ENCODE measurements at places on chromosomes 1 and 21. TPM values are rescaled to one million over a fixed set of nuclear protein-coding genes. Genes with fewer than 3 reads are reported as not detected.
A peak's percentile ranks its signal among the peaks of the same experiment; 100 is the strongest.

Gene OR2M3
- total RNA-seq: 0.06 TPM

Gene B3GALT2
- total RNA-seq: 3.5 TPM

DNA sequence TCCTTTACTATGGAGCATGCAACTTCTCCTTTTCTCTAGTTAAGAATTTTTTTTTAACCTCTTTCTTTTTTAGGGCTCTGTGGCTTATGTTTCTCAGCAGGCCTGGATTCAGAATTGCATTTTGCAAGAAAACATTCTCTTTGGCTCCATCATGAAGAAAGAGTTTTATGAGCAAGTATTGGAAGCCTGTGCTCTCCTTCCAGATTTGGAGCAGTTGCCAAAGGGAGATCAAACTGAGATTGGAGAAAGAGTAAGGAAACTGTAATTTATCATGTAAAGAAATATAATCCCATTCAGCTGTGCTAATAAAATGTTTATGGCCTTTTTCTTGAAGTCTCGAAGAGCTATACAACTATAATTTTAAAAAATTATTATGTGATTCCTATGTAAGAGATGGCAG is 70.1 kb downstream of the HSPA13 start:
- DNase-seq: no peak

DNA sequence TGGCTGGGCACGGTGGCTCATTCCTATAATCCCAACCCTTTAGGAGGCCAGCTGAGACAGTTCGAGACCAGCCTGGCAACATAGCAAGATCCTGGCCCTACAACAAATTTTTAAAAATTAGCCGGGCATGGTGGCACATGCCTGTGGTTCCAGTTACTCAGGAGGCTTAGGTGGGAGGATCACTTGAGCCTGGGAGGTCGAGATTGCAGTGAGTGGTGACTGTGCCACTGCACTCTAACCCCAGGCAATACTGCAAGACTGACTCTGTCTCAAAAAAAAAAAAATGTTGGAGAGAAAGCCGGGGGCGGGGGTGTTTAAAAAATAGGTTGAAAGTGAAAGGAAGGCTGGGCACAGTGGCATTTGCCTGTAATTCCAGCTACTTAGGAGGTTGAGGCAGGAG is 16.5 kb downstream of the CLDN19 start:
- DNase-seq: no peak

Gene FMO2
- 10.6 TPM for total RNA-seq

DNA sequence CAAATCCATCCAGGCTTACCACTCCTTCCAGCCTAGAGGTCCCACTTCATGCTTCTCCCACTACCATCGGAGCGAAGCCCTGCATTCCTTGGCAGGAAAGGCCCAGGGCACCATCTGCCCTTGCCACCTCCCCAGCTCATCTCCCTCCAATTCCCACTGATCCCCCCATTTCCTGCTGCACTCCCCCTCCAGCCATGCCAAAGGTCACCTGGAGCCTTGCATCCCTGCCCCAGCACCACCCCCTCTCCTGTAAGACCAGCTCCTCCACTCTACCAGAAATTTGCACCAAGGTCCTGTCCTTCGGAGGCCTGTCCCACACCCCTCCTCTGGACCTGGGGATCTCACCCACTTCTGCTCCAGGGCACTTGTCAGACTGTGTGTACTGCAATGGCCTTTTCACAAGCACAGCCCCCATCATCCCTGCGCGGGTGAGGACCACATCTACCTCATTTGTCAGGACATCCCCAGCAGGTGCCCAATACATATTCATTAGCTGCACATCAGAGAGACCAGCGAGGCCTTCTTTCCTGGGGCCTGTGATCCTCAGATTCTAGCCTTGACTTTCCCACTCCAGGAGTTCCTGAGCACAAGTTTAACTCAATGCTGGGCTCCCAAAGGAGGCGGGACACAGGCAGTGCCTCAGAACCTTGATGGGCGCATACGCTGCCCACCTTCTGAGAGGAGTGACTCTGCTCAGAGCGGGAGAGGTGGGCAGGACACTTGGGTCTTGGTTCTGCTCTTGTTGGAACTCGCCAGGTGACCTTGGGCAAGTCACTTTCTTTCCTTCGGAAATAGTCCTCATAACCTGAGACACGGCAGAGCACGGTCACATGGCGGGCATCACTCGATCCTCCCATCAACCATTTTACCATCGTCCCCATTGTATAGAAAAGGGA is 49.9 kb upstream of the EDN2 start:
- no peak for DNase-seq

Gene LRRC53
- total RNA-seq: not detected

Gene TSSK3
- not detected for total RNA-seq

DNA sequence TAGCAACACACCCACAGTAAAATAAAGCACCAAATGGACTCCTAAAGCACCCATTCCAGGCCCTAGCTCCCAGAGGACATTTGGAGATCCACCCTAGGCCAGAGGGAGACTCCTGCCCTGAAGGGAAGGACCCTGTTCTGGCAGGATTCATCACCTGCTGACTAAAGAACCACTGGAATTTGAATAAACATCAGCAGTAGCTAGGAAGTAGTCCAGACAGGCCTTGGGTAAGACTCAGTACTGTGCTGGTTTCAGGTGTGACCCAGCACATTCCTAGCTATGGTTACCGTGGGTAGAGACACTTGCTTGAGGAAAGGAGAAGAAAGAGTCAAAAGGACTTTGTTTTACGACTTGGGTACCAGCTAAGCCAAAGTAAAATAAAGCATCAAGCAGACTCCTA is 92.7 kb upstream of the LRRC7 start:
- no peak for DNase-seq

Gene MAP3K21
- total RNA-seq: 76.1 TPM

Gene RSPH1
- 1.6 TPM for total RNA-seq

Gene RIPPLY3
- 2.0 TPM for total RNA-seq

- no peak for DNase-seq
Observed at GRCh38 chr1:147089457-147089856, 82.8 kb downstream of the PRKAB2 start.

Gene IQGAP3
- 1.5 TPM for total RNA-seq

Gene ELF3
- total RNA-seq: 74.4 TPM

Gene ZNF683
- total RNA-seq: not detected

GRCh38 chr1:7549277-7550161 is 221.6 kb upstream of the VAMP3 start:
- no peak for DNase-seq

DNA sequence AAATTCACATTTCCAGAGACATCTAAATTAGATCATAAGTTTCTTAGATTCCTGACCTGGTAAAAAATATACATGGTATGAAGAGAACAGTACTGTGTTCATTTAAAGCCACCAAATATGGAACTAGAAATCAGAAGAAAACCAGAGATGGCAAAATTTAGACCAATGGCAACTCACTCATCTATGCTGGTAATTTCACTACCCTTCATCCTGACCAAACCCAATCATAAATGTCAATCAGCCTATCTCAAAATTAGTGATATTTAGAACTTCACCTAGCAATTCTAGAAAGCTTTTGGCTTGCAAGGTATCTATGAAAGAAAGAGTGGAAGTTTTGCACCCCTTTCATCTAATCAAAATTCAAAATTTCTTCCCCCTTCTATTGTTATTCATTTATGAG is 107.7 kb downstream of the NIBAN1 start:
- DNase-seq: no peak

GRCh38 chr1:62307895-62308492 is 11.2 kb downstream of the KANK4 start:
- no peak for DNase-seq

GRCh38 chr1:7688659-7689058 is 82.4 kb upstream of the VAMP3 start:
- no peak for DNase-seq

DNA sequence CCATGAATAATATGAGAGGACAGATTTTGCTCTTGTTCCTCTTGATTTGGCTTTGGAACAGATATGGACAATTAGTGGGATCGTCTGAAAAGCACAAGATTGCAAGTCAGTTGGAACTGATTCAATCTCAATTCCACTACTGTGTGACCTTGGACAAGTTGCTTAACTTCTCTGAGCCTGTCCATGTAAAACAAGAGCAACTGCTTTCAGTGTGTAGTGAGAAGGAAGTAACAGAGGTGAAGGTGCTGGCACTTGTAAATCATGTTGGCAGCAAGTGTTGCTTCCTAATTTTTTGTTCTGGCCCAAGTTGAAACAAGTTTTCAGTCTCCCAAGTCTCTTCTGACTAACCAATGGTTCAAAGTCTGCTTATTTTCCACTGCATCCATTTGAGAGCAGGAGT is 15.3 kb downstream of the INKA2 start:
- no peak for DNase-seq

Gene BTBD8
- 15.7 TPM for total RNA-seq

Gene FAM177B
- total RNA-seq: 0.23 TPM

Gene RGS8
- 1.5 TPM for total RNA-seq

GRCh38 chr1:2163205-2163604 is 31.4 kb downstream of the FAAP20 start:
- no peak for DNase-seq

DNA sequence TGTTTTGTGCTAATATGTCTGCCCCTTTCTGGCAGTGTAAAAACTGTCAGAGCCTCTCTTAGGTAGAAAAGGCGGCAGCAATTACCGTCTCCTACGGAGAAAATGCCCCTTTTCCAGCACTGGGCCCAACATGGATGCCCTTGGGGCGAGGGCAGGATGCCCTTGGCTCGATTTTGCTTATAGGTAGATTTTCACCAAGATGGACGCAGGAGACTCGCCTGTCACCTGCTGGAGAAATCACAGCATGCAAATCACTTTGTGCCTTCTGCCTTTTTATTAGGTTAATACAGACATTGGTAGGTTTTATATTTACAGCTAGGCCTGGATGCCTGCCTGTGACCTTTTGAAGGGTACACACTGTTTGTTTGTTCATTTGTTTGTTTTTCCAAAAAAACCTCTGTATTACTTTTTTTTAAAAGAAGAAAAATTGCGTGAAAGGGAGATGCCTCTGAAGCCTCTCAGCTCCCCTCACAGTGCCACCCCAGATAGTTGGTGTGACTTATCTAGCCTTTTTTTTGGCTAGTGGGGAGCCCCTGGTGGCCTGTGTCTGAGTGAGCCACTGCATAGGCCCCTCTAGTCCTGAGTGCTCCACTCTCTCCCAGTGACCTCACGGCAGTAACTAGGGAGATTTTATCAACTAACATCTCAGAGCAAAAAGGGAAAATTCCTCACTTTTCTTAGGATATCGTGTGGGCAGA is 2.5 kb downstream of the ATP1B1 start:
- DNase-seq: peak; percentile 30

GRCh38 chr1:17359031-17359430 is 13.0 kb upstream of the PADI6 start:
- DNase-seq: no peak

Data from prostate gland (tissue), 2 donors.